NCI-H1105 treated with DMSO at 0.1 percent for 48 hours (cell line): ENCODE measurements at places on chromosomes 7 and 10.

GRCh38 chr10:118798231-118798662 lies 43.5 kb upstream of the CACUL1 start:
- DNase-seq: no peak

DNA sequence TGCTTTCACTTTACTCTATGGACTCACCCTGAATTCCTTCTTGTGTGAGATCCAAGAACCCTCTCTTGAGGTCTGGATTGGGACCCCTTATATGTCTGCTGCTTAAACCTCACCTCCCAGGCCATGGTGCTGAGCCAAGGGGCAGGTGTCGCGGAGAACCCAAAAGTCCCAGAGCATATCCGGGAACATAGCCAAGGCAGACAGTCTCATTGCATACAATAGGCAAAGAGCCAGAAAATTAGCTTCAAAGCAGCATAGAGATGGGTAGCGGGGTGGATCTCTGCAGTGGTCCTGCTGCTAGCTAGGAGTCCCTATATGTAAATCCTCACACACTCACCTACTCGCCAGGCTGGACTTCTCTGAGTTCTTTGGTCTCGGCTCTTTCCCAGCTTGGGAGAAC lies 5.5 kb downstream of the CCL24 start:
- peak; percentile 88 for DNase-seq

DNA sequence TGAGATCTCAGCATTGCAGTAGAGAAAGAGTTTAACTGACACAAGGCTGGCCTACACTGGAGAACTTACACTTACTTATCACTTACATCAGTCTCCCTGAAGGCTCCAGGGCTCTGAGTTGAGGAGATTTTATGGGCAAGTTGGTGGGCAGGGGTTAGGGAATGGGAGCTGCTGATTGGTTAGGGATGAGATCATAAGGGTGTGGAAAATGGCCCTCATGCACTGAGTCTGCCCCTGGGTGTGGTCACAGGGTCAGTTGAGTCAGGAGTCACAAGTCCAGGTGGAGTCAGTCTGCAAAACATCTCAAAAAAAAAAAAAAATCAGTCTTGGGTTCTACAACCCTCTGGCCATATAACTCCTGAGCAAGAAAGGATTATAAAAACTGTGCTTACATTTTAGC lies 60.5 kb downstream of the PPP1R17 start:
- no peak for DNase-seq

- peak; percentile 91 for DNase-seq
Measured at GRCh38 chr7:157138424-157139110, at the start of gene UBE3C. Gene UBE3C, plus strand, starts transcription at chr7:157138926. Its CDS starts 347 bp downstream, at chr7:157139273.

DNA sequence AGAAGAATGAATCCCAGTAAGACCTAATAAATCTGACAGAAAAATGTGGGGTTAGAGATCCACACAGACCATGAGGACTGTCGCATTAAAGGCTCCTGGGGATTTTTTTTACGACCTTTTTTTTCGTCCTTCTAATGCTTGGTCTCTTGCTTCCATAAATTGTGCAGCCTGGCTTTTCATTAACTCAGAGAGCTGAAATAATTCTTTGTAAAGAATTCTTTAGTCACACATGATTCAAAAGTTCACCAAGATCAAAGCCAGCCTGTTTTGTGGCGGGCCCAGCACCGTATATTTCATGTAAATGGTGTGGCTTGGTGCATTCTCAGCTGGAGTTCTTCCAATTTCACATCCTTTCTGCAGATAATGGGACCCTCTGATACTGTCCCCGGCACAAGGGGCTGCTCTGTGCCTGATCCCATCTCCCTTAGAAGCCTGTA lies 206.6 kb upstream of the BMPER start:
- no peak for DNase-seq

GRCh38 chr10:7487528-7487927 lies 76.7 kb upstream of the SFMBT2 start:
- no peak for DNase-seq

GRCh38 chr10:128318913-128319312 lies 192.7 kb upstream of the MKI67 start:
- peak; percentile 62 for DNase-seq

GRCh38 chr10:49598986-49599385 lies 11.1 kb upstream of the SLC18A3 start:
- no peak for DNase-seq

GRCh38 chr7:106260136-106260561 lies 24.6 kb downstream of the NAMPT start:
- no peak for DNase-seq

- DNase-seq: no peak
Measured at GRCh38 chr7:141185369-141185967, 111.6 kb downstream of the TMEM178B start.
